DMS153 (cell line): ENCODE measurements at places on chromosomes 12 and 14.

DNA sequence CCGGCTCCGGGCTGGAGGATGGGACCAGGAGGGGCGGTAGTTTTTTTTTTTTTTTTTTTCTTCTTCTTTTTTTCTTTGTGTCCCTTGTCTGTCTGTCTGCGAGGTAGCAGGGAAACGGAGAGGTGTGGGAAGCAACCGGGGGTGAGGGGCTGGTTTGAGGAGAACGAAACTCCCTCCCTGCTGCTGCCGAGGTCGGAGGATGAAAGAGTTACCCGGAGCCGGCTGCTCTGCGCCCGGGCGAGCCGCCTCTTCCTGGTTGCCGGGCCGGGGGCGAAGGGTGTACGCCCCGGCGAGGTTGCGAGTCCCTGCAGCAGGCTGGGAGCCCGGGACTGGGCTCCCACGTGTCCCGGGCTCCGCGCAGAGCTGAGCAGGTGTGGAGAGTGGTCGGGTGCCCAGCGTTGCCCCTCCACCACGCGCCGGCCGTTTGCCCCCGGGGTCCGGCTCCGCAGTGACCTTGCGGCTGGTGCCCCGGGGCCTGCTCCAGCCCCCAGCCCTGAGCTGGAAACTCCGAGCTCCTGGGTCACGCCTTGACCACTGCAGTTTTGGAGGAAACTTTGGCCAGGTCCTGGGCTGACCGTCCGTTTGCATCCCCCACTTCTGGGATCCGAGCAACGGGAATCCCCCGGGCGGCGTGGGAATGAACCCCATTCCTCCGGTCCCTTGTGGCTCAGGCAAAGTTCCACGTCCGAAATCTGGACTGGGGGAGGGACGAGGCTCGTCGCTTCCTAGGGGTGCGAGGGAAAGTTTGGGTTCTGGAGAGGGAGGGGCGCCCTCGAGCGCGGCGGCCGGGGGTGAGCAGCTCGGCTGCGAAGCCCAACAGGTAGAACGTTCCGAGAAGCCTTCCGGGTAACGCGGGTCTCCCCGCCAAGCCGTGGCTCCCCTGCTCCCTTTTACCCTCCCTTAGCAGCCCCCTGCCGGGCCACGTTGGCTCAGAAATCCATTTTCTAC lies 1.3 kb downstream of the CHST11 start:
- no peak for DNase-seq

GRCh38 chr14:92352158-92352985 lies 29.4 kb downstream of the SLC24A4 start:
- DNase-seq, result no peak

- no peak for DNase-seq
Measured at GRCh38 chr12:62285284-62285683, 25.1 kb downstream of the USP15 start.

GRCh38 chr12:69150796-69151127 lies 88.6 kb upstream of the CPSF6 start:
- no peak for DNase-seq

DNA sequence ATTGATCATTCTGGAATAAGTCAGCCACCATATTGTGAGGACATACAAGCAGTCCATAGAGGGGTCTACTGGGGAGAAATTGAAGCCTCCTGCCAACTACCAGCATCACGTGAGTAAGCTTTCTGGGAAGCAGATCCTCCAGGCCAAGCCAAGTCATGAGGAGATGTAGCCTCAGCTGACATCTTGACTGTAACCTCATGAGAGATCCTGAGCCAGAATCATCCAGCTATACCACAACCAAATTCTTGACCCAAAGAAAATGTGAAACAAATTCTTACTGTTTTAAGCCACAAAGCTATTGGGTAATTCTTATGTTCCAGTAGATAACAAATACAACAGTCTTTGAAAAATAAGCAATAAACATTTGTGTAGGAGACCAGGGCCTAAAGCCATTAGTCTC lies 479.4 kb upstream of the DCN start:
- DNase-seq, result no peak

DNA sequence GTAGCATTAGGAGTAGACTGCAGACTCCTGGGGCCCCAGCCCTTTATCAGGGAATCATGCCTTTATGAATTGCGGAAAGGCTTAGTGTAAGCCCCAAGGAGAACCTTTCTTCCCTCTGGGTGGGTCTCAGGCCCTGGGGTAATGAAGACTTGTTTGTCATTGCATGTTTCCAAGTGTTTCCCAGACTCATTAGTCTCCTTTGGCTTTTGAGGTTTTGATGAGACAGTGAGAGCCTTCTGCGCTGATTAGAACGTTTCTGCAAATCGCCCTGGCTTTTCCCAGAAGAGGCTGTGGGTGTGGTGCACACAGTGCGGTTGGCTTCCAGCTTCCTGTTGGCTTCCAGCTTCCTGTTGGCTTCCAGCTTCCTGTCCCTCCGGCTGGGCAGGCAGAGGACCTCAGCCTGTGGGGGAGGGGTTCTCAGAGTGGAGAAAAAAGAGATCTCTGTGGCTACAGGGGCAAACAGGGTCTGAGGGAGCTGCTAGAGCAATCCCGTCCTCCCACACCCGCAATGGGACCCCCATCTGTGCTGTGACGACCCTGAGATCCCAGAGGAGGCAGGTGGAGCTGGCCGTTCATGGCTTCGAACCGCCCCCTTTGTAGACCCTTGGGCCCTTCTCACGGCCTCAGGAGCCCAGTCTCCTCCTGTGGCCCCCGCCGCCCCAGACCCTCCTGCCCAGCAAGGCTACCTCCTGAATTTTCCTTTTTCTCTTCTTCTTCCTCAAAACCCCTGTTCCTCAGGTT lies 42.1 kb downstream of the GPR68 start:
- DNase-seq, result no peak

DNA sequence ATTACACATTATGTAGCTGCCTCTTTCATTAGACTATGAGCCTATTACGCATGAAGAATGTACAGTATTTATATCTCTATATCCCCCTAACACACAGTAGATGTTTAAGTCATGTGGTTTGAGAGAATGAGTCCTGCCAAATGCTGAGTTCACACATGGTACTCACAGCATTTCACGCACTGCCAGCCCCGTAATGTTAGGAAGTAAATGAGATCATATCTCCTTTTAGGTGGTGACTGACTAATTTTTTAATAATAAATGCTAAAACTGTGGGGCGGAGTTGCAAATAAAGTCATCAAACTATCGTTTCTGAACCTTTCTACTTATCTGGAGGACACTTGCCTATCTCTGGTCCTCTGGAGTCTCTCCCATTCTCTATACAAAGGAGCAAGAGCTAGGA lies 343.8 kb downstream of the ADAMTS20 start:
- no peak for DNase-seq

DNA sequence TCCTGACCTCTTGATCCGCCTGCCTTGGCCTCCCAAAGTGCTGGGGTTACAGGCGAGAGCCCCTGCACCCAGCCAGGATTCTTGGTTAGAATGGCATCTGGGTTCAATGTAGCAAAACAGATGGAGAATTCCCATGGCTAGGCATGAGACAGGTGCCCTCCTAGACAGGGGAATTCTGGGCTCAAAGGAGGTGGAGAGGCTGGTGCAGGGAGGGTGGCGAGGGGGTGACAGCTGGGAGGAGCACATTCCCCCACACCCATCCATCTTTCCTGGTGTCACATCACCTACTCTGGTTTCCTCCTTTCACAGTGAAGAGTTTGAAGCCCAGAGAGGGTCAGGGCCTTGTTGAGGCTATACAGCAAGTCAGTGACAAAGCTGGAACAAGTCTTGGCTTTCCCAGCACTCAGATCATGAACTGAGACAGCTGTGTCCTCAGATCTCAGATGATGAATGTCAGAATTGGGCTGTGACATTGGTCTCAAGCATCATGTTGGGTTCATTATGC lies 2.8 kb downstream of the SERPINA1 start:
- DNase-seq, result no peak

DNA sequence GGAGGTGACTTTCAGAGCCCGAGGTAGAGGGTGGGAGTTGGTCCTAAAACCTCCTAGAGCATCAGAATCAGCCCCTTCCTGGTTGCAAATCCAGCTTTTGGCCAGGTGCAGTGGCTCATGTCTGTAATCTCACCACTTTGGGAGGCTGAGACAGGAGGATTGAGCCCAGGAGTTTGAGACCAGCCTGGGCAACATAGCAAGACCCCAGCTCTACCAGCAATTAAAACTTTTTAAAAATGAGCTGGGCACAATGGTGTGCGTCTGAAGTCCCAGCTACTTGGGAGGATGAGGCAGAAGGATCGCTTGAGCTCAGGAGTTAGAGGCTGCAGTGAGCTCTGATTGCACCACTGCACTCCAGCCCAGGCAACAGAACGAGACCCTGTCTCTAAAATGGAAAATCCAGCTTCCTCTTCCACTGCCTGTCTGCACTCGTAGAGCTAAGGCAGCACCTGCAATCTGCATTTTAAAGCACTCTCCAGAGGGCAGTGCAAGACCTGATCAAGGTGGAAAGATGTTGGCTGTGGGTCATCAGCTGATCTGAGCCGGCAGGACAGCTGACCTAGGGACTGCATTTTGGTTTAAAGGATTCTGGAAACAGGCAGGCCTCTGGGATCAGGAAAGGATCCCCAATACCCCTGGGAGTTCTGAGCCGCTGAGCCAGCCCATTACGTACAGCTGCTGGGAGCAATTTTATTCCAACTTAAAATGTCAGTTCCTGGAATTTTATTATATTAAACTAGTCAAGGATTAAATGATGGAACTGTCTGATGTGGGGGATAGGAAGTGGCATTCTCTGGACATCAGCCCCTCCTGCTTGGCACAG lies 1.8 kb upstream of the TESC start:
- DNase-seq, result no peak

GRCh38 chr14:92325835-92326234 lies 2.9 kb downstream of the SLC24A4 start:
- DNase-seq, result no peak
